Endothelial cell (in vitro differentiated cells): ENCODE measurements at places on chromosomes 6 and 20. TPM values are rescaled to one million over a fixed set of nuclear protein-coding genes. Genes with fewer than 3 reads are reported as not detected.

- DNase-seq: no peak
Measured at GRCh38 chr6:65984089-65984488, 277.1 kb upstream of the EYS start.

GRCh38 chr20:36092398-36093024 lies 62.0 kb upstream of the EPB41L1 start:
- DNase-seq: peak; percentile 46

DNA sequence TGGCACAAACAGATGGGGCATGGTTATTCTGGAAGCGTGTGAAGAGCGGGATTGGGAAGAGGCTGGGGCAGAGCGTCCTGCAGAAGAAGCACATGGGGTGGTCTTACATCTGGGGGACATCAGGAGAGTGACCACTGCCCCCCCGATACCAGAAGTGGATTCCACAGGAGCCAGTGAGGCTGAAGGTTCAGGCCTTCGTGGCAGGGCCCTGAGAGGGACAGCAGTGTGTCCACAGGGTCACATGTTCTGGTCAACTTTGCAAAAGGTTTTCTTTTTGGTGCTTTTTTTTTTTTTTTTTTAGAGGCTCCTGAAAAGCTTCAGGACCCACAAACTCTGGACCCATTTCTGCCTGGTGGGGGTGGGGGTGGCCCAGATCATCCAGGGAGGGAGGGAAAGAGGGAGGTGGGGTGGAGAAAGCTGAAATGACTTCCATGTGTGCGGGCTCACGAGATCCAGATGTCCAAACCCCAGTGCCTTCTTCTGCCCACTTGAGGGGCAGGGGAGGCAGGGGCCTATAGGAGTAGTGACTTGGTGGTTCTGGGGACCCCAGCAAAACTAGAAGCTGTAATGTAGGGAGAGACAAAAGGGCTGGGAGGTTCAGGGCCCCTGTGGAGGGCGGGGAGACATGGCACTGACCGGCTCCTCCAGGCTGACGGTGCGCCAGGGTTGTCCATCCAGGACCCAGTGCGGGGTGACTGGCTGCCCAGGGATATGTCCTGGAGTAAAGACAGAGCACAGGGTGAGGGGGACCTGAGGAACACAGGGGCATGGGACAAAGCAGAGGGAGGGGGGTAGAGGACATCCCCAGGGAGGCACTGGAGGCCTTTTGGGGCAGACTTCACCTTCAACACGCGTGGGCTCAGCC lies 2.7 kb downstream of the ADAM33 start:
- no peak for DNase-seq

- DNase-seq: peak; percentile 67
Measured at GRCh38 chr20:61896058-61896961, 169.4 kb downstream of the TAF4 start.

The PLN gene
- not detected for total RNA-seq
